ENCODE measurements at places on chromosomes 1 and 21. TPM values are rescaled to one million over a fixed set of nuclear protein-coding genes. Genes with fewer than 3 reads are reported as not detected.

- DNase-seq = no peak
These were observed 2.2 kb downstream of the GAS5 start for GRCh38 chr1:173865468-173866164.

The ZNF593OS gene
- total RNA-seq = not detected

GRCh38 chr1:219650880-219651279 lies 38.0 kb upstream of the ZC3H11B start:
- no peak for DNase-seq

DNA sequence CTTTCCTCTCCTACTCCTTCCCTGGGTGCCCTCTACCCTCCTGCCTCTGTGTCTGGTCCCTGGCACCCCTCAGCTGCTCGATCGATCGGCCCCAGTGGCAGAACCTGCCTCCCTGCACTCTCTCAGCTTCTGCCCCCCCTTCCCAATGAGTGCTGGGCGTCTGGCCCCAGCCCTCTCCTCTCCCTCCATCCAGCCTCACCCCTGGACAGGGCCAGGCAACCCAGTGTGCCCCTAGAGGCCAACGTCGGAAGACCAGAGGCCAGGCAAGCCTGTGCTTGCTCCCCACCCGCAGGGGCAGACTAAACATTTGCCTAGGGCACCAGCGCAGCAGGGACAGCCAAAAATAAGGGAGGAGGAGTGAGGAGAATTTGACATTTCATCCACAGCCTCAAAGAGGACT lies 43.5 kb downstream of the LGR6 start:
- peak; percentile 46 for DNase-seq

- no peak for DNase-seq
These were observed 5.2 kb upstream of the GIPC2 start for GRCh38 chr1:78040484-78041089.

DNA sequence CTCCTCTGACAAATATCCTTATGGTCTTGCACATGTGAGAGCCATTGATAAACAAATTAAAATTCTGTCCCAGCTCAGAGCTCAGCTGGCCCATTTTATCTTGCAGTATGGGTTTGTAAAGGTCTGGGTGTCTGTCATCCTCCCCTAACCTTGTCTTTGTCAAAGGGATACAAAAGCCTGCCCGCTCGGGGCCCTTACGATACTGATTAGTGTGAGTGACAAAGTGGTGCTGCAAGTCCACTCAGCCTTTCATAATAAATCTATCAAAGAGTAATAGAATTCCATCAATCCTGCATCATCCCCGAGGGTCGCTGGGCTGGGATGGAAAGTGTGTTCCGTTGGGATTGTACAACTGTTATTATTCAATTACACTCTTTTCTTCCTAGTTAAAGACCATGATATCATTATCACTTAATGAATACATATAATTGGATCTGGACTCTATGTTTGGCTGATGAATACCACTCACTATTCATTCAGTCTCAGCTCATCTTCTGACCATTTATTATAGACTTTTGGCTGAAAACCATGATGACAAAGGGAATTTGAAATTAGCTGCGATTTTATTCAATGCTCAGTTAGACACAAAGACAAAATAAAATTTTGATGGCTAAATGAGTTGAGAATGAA lies 122.5 kb upstream of the FOXD3 start:
- no peak for DNase-seq

The TBX19 gene
- 2.5 TPM for total RNA-seq

The FASLG gene
- not detected for total RNA-seq
